ENCODE measurements at places on chromosomes 6 and 20.

DNA sequence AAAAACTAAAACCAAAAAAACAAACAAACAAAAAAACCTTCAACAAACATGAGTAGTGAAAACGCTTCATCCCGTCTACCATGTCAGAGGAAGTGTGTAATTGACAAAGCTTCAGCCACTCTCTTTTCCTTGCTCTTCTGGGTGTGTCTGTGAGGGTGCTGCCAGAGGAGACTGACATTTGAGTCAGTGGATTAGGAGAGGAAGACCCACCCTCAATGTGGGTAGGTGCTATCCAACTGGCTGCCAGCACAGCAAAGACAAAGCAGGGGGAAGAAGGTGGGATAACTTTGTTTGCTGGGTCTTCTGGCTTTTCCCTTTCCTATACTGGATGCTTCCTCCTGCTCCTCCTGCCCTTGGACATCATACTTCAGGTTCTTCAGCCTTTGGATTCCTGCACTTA lies 145.6 kb downstream of the TASP1 start:
- no peak for DNase-seq

GRCh38 chr6:45112711-45113110 lies 215.4 kb upstream of the RUNX2 start:
- no peak for DNase-seq

DNA sequence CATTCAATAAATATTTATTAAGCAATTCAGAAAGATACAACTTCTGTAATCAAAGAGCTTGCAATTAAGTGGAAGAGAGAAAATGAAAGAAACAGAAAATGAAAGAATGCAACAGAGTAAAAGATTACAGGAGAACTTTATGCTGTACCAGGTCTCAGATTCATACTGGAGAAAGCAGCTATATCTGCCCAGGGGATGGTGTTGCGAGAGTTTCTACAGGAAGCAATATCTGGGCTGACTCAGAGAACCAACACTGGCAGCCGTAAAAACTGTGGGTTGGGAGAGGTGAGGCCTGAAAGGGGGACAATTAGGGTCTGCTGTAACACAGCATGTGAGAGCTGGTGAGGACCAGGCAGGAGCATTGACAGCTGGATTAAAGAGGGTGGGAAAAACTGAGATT lies 256.7 kb upstream of the TCF21 start:
- no peak for DNase-seq

DNA sequence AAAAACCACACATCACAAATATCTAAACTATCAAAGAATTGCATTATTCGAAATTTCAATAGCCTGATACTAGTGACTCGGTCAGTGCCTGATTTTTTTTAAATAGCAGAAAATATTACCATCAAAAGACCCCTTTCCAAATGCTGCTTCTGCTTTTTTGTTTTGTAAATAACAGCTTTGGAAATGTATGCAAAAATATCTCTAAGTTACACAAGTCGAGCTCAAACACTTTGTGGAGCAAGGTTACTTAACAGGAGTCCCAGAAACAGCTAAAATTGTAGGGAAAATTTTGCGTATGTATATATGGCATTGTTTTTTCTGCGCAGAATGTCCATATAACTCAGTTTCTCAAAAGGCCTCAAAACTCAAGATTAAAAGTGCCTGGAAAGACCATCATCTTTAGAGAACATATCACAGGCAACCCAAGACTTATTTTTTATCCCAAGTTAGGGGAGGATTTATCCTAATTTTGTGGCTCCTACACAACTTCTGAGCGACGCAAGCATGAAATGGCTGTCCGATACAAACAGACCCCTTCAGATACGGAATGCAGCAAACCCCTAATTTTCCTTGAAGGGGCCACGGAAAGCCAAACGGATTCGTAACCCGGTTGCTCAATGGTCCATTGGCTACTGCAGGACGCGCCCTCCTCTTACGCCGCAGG lies 1.3 kb downstream of the CEP85L start:
- DNase-seq, result no peak

DNA sequence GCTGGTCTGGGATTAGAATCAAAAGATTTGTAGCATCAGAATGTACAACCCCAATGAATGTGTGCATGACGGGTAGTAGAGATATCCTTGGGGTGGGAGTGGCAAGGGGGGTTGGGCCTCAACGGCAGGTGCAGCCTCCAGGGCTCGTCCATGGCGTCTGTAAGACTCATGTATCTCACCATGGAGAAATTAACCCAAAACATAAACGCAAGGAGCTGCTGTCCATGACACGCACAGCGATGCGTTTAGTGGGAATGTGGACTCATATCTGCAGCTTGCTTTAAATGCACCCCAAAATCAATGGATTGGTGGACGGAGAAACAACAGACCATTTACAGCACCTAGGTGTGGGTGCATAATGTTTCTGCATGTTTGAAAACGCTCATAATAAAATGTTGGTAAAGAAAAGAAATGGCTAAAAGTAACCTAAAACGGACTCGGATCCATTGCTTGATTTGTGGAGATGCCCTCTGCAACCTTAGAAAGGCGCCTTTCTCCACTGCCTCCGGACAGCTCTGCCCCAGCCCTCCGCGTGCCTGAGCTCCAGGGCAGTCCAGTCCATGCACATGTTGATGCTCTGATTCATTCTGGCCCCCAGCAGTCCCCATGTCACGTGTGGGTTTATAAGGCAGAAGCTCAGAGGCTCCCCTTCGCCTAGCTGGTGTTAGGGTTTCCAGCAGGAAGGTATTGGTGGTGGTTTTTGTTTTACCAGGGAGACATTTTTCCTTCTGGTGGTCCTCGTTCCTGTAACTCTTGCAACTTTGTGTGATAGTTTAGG lies 24.5 kb downstream of the PYGB start:
- no peak for DNase-seq

DNA sequence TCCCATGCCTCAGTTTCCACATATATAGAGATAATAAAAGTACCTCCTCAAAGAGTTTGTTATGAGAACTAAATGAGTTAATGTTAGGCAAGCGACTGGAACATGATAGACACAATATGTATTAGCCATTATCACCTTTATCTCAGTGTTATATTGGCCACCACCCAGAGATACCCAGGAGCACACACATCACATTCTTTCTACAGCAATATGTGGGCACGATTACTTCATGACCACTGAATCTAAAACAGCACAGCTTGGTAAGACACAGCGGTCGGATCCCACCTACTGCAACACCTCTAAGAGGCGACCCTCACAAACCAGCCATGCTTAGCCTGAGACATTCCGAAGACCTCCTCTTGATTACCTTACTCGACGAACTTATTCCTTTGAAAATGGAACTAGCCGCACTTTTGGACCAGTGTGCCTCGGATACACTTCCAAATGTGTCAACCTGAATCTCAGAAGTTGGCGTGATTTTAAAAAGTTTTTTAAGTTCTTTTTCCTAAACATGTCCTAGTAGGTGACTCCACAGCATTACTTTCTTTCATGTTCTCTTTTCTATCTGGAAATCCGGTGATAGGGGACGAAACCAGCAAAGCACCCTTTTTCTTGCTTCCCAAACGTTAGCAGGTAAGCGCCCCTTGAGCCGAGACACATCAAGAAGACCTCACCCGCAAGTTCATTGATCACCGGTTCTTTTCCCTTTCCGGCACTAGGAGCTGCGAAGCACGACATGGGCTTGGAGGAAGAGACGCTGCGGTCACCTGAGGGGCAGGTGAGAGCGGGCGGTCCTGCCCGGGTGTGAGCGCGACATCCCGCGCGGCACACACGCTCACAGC lies 923 bp downstream of the GMDS start:
- no peak for DNase-seq

DNA sequence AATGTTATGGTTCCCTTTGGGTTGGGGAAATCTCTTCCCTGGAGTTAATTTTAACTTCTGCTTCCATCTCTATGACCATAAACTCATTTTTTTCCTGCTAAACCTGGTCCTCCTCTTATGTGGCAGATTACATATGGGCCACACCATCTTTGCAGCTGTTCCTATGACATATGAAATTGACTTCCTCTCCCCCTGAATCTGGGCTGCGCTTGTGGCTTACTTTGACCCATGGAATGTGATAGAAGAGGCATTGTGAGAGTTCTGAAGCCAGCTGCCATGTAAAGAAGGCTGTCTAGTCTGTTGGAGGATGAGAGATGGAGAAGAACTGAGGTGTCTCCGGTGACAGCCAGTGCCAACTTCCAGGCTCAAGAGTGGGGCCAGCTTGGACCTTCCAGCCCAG lies 100.1 kb downstream of the CDC5L start:
- no peak for DNase-seq

DNA sequence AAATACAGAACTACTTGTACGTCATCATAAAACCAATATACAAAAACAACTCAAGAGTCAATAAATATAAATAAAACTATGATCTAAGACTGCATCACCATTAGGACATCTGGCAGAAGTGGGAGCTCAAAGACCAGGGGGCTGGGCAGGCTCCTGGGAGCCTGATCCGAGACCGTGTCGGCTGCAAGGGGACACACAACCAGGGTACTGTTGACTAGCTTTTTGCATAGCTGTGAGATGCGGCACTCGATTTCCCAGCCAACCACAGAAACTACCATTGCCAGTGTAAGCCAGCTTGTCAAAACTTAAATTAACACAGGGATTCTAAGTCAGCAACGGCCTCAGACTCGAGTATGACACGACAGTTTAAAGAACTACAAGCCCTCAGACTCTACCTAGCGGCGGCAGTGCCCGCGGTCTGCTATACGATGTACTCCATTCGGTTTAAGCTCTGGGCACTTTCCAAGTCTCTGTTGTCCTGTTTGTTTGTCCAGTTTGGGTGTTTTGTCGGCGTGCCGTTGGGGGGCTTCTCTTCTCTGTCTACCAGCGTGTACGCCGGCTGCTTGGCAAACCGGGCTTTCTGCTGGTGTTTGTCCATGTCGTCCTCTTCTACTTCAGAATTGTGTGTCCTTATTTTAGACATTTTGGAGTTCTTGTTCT lies 34.6 kb downstream of the JAG1 start:
- no peak for DNase-seq

GRCh38 chr20:58241766-58242465 lies 13.5 kb upstream of the ANKRD60 start:
- DNase-seq, result no peak

- DNase-seq, result no peak
These were observed 45.2 kb upstream of the RSPO3 start for GRCh38 chr6:127073222-127073621.

GRCh38 chr6:34073540-34073939 lies 72.3 kb downstream of the GRM4 start:
- DNase-seq, result no peak

- no peak for DNase-seq
These were observed 161.3 kb upstream of the RIMS1 start for GRCh38 chr6:71725126-71725470.

DNA sequence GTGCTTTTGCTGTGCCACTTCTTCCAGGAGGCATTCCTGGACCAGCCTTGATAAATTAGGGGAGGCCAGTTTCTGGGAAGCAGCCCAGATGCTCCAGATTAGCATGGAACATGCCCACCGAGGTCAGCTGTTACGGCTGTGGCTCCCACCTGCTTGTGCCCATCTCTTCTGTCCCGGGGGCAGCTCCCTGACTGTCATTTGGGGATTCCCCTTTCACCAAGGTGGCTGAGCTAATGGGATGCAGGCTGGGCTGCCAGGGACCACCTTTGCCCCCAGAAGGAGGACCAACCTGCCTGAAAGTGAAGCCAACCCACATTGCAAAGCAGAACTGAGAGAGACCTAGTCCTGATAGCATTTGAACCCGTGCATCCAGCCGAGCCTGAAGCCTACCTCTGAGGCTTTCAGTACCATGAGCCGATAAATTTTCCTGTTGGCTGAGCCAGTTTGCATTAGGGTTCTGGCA lies 85.3 kb downstream of the PTPN1 start:
- no peak for DNase-seq

- DNase-seq, result no peak
These were observed 45.1 kb upstream of the SLC22A23 start for GRCh38 chr6:3501826-3502500.

GRCh38 chr20:51756653-51757052 lies 11.5 kb downstream of the ATP9A start:
- no peak for DNase-seq

DNA sequence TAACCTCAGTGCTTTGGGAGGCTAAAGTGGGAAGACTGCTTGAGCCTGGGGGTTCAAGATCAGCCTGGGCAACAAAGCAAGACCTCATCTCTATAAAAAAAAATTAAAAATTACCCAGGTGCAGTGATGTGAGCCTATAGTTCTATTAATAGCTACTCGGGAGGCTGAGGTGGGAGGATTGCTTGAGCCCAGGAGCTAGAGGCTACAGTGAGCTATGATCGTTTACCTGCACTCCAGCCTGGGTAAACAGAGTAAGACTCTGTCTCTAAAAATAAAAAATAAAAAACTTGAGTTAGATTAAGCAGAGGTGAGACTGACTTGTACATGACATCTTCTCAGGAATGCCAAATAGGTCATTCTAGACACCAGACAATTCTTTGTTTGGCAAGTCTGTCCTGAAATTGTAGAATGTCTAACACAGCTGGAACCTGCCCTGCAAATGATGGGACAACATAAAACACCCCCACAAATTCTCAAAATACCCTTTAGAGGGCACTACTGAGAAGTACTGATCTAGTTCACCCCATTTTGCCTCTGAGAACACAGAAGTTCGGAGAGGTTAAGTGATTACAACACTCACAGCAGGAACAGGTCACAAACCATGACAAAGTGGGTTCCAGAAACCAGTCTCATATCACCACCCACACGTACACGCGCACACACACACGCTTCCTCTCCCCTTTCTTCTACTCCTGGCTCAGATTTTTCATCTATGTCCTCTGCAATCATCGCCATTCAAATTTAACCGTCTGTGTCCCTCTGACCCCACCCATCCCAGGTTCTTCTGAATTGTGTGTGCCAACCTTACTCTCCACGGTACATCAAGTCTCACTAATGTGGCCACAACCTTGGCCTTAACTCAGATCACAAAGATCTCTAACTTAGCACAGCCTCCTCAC lies 38.3 kb downstream of the ARHGAP18 start:
- DNase-seq, result no peak

DNA sequence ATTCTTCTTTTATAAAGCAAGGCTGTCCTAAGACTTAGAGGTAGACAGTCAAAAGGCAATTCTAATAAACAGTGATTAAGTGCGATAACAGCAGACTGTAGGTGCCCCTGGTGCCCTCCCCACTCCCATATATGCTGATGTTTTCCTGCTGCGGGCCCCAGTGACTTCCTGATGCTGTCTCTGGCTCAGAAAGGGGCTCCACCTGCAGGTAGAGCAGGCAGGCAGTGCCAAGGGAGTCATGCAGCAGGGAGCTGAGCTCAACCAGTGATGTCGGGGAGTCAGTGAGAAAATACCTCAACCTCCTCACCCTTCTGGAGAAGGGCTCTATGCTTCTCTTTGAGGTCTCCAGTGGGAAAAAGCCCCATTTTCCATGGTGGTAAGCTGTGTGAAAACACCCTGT lies 126.7 kb upstream of the SSTR4 start:
- DNase-seq, result no peak

- no peak for DNase-seq
These were observed 1.3 kb upstream of the CST9L start for GRCh38 chr20:23569570-23569969.

Data from D341Med (cell line).